Stimulated activated CD4-positive, alpha-beta T cell treated with anti-CD3 and anti-CD28 coated beads, Interleukin-1b, Interleukin-23, amount 100 ng/mL, for 24 hours (primary cell): ENCODE measurements at places on chromosomes 7 and 10.
A peak's percentile ranks its signal among the peaks of the same experiment; 100 is the strongest.

GRCh38 chr10:101012525-101013364 is 13.1 kb downstream of the LZTS2 start:
- DNase-seq = peak; percentile 66

DNA sequence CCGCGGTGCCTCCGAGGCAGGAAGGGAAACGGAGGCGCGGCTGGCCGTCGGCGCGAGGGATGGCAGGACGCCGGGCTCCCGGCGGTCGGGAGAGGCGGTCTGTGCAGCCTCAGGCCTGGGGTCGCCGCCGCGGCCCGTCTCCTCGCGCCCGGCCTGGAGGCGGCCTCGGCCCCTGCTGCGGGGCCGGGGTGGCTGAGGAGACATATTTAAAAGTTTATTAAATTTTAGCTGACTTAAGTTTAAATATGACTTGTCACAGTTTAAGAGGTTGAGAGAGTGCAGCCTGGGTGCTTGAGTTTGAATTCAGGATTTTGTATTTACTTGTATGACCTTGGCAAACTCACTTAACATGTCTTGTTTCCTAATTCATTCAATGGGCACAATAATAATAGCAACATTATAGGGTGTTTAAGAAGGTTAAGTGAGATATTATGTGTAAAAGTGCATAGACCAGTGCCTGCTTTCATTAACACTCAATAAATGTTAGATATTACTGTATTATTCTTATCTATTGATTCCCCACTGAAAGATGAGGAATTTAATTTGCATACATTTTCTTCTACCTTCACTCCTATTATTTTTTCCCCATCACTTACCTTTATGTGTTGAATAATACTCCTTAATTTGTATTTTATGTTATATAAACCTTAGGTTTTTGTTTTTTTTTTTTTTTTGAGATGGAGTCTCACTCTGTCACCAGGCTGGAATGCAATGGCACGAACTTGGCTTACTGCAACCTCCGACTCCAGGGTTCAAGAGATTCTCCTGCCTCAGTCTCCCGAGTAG is 718 bp downstream of the DYNC2I1 start:
- no peak for DNase-seq

GRCh38 chr10:49228677-49229076 is 40.5 kb upstream of the TMEM273 start:
- DNase-seq = no peak

DNA sequence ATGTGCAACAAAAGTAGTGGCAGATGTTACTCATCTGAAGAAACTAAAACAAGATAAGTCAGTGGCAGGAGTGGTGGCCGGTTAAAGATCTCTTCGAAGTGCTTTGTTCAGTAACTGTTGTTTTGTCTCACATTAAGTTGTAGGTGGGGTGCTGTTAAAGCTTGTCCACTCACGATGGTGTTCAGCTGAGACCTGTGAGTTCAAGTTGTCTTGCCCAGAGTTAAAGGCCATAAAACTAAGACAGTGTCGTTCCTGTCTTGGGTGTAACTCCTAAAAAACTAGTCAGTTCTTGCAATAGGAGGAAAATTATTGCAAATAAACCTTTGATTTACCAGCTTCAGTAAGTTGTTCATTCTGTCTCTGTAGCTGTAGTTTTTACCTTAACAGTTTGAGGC is 857 bp upstream of the FOXP2 start:
- DNase-seq = no peak

DNA sequence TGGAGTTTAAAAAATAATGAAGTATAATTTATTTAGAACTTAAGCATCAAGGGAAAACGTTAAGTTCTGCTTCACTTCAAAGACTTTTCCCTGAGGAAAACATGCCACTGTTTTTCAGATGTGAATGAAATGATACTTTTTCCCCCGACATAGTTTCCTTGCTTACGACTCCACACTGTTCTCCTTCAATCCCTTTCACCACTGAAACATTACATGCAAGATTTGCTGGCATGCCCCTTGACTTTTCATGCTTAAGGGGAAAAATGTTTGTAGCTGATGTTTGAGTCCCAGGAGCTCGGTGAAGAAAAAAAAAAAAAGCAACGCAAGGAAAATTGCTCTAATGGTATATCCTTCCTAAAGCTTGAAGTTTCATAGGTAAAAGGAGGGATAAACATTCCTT is 10.0 kb downstream of the GLI3 start:
- DNase-seq = no peak

DNA sequence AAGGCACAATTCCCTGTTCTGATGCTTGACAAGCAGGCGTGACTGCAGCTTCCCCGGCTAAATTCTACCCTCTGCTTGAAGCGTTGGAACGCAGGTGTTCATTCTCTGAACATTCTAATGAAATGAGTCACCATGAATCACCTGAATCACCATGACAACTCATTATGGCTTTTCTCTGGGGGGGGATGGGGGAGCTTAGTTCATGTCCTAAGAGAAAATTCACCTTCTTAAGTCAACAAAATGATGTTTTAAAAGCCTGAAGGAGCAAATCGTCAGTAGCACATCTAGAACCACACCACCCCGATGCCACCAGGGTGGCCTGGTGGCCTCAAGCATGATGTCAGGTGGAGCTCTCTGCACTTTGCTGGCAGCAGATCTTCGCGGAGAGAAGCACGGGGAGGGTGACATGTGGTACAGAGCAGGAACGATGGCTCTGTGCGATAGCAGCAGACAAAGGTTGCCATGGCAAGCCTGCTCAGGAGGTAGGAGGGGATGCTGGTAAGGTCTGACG is 33.7 kb downstream of the DDC start:
- DNase-seq = peak; percentile 21

- DNase-seq = no peak
Measured at GRCh38 chr7:27201580-27202017, 1.7 kb upstream of the HOXA13 start.

DNA sequence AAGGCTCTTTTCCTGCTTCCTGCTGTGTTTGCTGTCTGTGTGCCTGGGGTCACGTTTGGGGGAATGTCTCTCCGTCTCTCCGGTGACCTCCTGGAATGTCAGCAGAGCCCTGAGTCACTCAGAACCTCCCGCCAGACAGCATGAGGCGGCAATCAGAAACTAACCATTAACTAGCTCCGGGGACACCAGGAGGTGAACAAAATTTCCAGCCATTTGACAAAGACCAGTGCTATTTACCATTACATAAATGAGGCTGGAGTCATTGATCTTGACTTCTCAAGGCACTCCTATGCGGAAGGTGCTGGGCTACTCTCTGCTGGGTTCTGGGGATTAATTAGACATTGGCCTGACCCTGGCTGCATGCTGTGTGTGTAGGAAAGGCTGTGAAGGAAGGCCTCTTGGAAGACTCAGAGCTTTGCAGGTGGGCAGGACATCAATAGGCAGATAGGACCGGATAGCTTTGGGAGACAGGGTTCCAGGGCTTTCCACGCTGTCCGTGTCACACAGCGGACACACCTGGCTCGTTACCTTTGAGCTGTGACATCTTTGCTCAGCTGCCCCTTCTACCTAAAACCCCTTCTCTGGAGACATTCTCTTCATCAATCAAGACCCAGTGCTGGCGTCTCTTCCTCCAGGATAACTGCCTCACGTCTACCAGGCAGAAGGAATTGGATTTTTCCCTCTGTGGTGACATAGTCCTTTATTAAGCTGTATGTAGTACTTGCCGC is 77.0 kb downstream of the PFKFB3 start:
- no peak for DNase-seq

DNA sequence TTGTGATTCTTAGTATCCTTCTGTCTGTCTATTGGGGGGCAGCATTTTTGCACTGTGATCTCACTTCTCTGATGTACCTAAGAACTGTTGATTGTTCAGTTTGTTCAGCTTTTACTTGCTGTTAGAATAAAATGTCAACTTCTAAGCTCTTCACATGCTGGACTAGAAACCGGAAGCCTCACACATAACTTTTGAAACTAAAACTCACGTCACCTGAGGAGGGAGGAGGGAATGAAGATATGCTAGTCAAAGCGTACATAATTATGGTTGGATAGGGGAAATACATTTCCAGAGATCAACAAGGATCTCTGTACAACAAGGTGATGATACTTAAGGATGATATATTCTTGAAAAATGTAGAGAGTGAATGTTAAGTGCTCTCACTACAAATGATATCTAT is 609.7 kb downstream of the INHBA start:
- no peak for DNase-seq
